GM13977 (cell line): ENCODE measurements at places on chromosomes 1 and 21.

DNA sequence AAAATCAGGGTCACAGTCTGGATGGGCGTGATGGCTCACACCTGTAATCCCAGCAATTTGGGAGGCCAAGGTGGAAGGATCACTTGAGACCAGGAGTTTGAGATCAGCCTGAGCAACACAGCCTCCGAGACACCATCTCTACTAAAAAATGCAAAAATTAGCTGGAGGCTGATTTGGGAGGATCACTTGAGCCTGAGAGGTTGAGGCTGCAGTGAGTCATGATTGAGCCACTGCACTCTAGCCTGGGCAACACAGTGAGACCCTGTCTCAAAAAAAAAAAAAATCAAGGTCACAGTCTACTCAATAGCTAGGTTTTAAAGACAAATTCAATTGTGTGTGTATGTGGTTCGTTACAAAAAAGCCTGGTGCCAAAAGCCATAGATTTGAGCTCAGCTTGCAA lies 34.4 kb downstream of the TRIM67 start:
- DNase-seq: no peak

GRCh38 chr1:154970631-154971340 lies at the start of gene SHC1:
Gene SHC1 (minus strand): TSS chr1:154970747. CDS start chr1:154970526, 221 bp downstream.
- DNase-seq: peak; percentile 81

DNA sequence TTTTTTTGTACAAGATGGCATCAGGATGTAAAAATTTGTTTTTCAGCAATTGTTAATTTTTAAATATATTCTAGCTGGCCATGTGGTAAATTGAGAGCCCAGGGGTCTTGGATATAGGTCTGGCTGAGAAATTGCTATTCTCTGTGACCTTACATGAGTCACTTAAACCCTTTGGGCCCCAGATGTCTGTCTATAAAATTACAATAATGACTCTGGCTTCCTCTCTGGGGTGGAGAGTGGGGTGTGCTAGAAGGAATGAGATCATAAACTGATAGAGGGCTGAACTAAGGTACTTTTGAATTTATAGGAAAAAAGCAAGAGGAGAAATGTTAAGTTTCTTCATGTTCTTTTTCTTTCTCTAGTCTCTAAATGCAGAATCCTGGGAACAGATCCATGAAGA lies 12.4 kb upstream of the TCHH start:
- no peak for DNase-seq

- no peak for DNase-seq
Observed at GRCh38 chr1:96234299-96234698, 487.3 kb upstream of the PTBP2 start.

- peak; percentile 41 for DNase-seq
Observed at GRCh38 chr21:33025489-33026442, at the start of gene OLIG2. Gene OLIG2 (plus strand): TSS chr21:33025935. CDS start chr21:33026863, 928 bp downstream.

DNA sequence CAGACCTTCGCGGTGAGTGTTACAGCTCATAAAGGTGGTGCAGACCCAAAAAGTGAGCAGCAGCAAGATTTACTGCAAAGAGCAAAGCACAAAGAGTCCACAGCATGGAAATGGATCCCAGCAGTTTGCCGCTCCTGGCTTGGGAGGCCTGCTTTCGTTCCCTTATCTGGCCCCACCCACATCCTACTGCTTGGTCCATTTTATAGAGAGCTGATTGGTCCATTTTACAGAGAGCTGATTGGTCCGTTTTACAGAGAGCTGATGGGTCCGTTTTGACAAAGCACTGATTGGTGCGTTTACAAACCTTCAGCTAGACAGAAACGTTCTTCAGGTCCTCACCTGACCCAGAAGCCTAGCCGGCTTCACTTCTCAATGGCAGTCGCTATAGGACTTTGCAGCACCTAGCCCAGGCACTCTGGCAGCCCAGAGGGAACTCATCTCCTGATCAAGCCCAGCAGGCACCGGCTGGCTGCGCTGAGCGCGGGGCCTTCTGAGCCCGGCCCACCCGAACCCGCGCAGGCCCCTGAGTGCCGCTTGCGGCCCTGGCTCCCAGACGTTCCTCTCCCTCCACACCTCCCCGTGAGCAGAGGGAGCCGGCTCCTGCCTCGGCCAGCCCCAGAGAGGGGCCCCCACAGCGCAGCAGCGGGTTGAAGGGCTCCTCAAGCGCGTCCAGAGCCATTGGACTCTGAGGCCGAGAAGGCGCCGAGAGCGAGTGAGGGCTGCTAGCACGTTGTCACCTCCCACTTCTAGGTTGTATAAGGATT lies 200.3 kb downstream of the LMO4 start:
- no peak for DNase-seq

DNA sequence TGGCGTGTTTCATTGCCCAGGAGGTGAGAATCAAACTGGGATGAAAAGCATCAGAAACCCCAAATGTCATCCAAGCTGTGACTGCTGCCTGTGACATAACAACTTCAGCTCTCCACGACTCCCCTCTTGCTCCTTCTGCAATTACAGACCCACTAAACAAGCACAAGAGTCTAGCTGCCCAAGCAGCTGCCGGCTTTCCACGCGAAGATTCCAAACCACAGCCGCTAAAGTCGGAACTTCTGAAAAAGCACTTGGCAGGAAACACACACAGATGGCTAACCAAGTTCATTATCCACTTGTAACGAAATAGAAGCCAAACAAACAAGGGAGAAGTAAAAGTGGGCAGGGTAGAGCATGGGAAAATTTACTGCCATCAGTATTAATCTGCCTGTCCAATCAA lies 198.1 kb downstream of the SLC35F3 start:
- no peak for DNase-seq

DNA sequence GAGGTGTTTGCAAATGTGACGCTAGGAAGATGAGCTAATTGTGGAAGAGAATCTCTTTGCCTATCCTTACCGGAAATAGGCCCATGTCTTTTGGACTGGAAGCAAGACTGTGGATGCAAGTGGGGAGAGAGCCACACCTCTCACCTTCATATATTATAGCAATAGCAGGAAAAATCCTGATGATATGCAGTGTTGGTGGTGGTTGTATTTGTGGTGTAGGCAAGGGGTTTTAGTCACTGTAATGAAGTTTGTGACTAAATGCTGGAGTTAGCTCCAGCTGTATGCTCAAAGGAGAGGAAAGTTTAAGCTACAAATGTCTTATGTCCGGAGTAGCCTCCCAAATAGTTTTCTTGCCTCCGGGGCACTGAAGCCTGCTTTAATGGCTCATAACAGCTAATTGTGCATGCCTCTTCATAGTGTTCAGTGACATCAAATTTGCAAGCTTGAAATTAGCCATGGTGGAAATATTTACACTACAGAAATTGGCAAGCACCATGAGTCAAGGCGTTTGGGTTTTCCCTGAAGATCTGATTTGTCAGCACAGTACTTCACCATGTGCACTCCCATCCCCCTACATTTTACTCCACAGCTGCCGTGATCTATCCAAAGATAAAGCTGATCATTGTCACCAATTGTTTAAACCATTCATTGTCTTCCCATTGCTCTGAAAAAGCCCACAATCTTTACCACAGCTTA lies 102.6 kb upstream of the ZNF644 start:
- DNase-seq: no peak

- no peak for DNase-seq
Observed at GRCh38 chr21:28230559-28230958, 762.1 kb downstream of the LTN1 start.

GRCh38 chr1:156815307-156815826 lies 1.3 kb downstream of the SH2D2A start:
- DNase-seq: no peak

DNA sequence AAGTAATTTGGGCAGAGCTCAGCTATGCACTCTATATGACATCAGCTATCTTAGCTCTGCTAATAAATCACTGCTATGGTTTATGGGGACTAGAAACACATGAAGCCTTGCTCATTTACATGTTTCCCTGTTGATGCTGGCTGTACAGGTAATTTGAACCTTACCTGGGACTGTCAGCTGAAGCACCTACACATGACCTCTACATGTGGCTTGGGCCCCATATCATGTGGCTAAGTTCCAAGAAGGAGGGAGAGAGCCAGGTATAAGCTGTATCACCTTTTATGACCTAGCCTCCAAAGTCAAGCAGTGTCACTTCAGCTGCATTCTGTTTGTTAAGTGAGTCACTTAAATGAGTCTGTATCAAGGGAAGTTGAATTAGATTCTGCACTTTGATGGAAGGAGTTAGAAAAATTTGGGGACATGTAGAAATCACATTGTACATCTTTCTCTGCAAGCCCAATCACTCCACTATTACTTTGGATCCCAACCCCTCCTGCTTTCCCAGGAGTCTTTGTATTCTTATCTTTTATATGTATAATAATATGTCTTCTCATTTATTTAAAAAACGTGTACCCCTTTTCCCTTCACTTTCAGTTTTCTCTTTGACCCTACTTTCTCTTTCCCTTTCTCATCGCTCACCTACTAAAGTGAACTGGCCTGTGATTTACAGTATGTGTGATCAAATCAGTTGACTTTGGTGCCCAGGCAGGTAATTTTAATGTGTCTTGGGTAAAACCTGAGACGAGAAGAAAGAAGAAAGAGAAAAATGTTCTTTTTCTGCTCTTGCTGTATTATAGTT lies 53.4 kb upstream of the PRKACB start:
- no peak for DNase-seq

- no peak for DNase-seq
Observed at GRCh38 chr1:10578070-10578469, 103.3 kb downstream of the PEX14 start.

DNA sequence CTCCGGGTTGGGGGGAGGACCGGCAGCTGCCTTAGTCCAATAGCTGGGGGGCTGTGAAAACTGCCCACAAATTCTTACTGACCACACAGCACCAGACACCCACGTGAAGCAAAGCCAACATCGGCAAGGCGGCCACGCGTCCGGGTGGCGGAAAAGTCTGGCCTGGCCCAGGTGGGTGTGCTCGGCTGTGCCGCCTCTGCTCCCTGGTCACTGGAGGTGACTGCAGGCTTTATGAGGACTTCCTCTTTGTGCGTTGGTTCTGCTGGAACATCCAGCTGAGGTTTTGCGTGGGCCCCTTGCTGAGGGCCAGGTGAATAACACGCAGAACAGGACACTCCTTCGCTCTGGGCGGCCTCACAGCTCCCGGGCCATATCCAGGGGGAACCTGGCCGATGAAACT lies 35.4 kb downstream of the FAAP20 start:
- DNase-seq: no peak

- DNase-seq: no peak
Observed at GRCh38 chr1:116375887-116376728, 3.1 kb downstream of the ATP1A1 start.

GRCh38 chr1:38178216-38178615 lies 131.6 kb upstream of the POU3F1 start:
- peak; percentile 3 for DNase-seq

GRCh38 chr1:85884372-85885035 lies 176.3 kb upstream of the ZNHIT6 start:
- no peak for DNase-seq

DNA sequence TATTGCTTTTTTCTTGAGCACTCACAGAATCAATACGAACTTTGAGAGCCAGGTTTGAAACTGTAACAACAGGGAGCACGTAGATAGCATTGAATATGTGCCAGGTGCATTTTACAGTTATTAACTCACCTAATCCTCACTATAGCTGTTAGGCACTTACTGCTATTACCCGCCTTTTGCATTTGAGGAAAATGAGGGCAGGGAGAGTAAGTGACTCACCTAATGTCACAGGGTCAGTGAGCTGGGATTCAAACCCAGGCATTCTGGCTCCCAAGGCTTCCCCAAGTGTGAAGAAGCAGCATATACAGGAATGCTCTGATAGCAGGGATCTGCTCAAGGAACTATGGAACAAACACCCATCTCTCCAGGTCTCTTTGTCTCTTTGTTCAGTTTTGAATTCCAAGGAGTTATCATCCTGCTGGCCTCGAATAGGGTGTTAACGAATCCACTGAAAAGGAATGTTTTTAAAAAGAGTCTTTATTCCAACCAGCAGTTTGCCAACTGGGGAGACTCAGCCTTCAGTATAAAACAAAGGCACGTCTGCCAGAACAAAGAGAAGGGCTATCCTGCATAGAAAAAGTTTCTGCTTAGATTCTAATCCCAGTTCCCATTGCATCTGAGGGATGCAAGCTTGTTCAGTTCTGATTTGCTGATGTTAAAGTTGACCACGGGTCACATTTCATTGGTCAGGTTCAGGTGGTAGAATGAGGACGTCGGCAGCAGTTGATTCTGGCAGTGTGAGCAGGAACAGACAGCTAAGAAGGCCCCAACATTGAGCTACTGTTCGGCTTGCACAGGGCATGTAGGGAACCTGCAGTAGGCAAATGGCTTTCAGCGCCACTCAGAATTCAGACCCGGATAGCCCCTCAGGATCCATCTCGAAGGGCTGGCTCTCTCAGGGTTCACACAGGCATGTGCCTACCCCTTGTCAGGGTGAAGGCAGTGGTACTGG lies 22.1 kb downstream of the TRIM67 start:
- no peak for DNase-seq

- peak; percentile 42 for DNase-seq
Observed at GRCh38 chr1:23865543-23865930, 2.6 kb downstream of the FUCA1 start.
